ENCODE measurements at places on chromosomes 6 and 20.

GRCh38 chr20:24682496-24682985 lies 213.1 kb downstream of the SYNDIG1 start:
- no peak for DNase-seq

- DNase-seq = no peak
These were observed 1.1 kb upstream of the OVOL2 start for GRCh38 chr20:18058661-18059467.

GRCh38 chr6:25415274-25415673 lies 136.1 kb downstream of the CARMIL1 start:
- DNase-seq = no peak

DNA sequence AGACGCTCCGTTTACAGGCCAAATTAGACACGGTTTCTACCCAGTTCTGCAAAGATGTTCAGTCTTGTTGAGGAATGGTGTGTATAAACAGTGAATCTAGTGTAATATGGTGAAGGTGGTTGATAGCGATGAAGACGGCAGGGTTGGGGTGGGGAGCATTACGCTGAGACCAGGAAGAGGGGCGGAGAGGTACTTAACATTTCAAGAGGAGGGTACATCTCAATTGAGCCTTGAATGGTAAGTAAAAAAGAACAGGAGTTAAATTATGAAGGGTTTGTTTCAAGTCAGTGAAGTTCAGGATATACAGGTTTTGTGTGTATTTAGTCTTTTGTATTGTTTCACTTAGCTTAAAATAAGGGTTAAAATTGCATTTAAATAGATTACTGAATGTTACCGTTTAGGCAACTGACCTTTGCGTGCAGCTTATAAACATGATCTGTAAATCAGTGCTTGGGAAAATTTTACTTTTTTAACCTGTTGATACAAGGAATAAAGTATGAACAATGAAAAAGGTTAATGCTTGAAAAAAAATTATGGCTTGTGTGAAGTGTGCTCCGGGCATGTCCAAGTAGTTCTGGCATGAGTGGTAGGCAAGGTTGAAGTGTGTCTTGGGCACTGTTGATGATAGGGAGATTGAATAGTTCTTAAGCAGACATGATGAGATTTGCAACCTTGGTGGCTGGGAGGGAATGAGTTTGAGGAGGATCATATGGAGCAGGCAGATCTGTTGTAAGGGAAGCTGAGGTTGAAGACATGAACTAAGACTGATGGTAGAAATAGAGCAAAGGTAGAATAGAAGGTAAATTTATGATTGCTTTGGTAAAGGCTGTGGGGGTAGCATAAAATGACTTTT lies 842 bp downstream of the POLR1C start:
- no peak for DNase-seq

- DNase-seq = no peak
These were observed 366.1 kb downstream of the MAFB start for GRCh38 chr20:40322941-40323340.

GRCh38 chr6:157226026-157226625 lies 97.2 kb downstream of the TMEM242 start:
- DNase-seq = no peak

DNA sequence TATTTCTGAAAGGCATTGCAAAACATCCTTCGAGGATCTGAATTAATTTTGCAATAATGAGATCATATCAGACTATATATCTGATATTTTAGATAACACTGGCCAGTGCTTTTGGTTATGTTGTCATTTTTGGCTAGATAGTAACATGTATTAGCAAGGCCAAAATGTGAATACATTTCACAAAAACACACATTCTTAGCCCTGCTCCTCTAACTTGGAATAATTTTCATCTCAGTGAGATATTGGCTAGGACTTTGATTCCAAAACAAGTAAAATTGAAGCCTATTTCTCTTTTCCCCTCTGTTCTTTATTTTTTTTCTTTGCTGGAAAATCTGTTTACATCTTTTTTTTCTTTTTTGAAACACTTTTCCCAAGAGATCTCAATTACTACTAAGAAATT lies 466.8 kb upstream of the CDH4 start:
- DNase-seq = no peak

GRCh38 chr20:17825960-17826843 lies 126.4 kb downstream of the BANF2 start:
- peak; percentile 61 for DNase-seq

GRCh38 chr6:1267057-1267732 lies 44.7 kb upstream of the FOXQ1 start:
- DNase-seq = no peak

DNA sequence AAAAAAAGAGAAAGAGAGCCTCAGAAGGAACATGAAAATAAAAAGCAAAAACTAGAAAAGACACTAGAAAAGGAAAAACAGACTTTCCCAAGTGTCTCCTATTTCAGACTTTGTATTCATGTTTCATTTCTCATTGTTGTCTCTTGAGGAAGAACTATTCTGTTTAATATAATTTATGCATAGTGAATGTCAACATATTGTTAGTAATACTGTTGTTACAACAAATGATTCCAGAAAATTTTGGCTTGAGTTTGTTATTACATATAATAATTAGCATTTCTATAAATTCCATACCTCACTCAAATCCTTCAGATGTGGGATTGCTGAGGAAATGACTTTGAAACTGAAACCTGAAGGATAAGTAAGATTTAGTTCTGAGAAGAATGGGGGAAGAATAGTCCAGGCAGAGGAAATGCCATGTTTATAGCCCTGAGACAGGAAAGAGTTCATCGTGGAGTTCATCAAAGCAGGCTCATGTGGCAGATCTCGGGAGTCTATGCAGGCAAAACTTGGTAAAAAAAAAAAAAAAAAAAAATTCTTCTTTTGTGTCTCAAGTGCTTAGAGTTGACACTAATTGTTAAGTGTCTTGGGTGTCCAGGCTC lies 53.1 kb upstream of the EIF2S2 start:
- no peak for DNase-seq
